ENCODE measurements at places on chromosomes 7 and 10.

DNA sequence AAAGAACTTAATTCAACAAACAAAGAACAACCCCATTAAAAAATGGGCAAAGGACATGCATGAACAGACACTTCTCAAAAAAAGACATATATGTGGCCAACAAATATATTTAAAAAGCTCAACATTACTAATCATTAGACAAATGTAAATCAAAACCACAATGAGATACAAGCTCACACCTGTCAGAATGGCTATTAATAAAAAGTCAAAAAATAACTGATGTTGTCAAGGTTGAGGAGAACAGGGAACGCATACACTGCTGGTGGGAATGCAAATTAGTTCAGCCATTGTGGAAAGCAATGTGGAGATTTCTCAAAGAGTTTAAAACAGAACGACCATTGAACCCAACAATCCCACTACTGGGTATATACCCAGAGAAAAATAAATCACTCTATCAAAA is 19.1 kb downstream of the ZFAND4 start:
- DNase-seq, result no peak

- DNase-seq, result no peak
Measured at GRCh38 chr7:106054971-106055532, 57.1 kb downstream of the SYPL1 start.

DNA sequence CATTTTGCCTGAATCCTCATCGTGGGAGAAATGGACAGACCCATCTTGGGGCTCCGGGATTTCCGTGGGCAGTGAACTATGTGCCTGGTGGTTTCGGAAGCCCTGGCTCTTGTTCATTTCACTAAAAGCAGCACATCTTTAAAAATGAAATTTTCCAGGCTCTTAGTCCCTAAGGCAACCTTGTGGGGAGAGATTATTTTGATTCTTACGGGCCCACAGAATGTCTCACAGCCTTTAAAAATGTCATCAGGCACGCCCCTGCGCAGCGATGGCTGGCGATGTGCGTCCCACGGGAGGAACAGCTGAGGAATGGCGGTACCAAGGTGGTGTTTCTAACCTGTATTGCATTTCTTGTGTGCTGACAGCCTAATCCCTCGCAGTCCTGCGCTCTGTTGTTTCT is 189.7 kb downstream of the CCDC3 start:
- DNase-seq, result no peak

GRCh38 chr7:90593205-90593604 is 2.9 kb upstream of the CDK14 start:
- no peak for DNase-seq

- no peak for DNase-seq
Measured at GRCh38 chr10:19922236-19922963, 106.2 kb downstream of the PLXDC2 start.

GRCh38 chr7:1290026-1290678 is 57.5 kb downstream of the UNCX start:
- DNase-seq, result peak; percentile 1

DNA sequence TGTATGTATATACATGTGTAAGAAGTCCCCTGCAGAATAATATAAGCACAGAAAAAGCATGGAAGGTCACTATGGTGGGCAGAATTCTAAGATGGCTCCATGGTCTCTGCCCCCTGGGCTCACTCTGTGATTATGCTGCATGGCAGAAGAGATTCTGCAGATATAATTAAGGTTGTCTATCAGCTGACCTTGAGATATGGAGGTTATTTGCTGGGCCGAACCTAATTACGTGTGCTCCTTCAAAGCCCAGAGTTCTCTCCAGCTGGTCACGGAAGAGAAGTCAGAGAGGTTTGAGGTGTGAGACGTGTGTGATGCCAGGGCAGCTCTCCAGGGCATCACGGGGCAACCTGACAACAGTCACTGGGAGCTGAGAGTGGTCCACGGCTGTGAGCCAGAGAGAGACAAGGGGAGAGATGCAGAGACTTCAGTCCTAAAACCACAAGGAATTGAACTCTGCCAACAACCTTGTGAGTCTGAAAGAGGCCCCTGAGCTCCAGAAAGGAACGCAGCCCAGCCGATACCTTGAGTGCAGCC is 11.5 kb downstream of the PAPOLB start:
- no peak for DNase-seq

DNA sequence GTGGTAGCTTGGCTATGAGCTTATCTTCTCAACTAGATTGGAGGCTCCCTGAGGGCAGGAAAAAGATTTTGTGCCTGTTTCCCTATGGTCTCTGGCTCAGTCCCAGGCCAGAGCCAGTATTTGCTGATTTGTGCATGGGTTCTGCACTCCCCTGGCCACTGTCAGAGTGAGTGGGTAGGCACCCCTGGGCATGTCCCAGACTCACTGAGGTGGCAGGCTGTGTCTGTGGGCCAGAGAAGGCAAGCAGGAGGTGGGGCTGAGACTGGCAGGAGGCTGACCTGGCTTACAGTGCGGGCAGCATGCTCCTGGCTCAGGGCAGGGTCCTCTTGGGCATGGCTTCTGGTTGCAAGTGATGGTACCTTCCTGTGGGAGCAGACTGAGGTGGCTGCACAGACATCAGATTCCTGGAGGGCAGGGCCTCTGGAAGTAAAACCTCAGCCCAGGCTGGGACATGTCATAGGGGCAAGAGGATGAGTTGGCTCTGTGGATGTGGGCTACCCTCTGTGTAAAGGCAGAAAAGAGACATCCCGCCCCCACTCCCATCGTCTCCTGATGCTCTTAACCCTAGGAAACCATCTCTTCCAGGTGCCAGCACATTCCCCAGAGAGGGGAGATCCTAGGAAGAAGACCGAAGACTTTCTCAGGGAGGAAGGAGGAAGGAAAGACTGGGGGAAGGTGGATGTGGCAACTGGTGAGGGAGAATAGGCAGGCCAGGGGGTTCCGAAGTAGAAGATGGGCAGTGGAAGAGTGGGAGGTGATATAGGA is 4.3 kb downstream of the KCP start:
- no peak for DNase-seq

- DNase-seq, result no peak
Measured at GRCh38 chr10:112404617-112405016, 30.7 kb downstream of the ACSL5 start.

- DNase-seq, result no peak
Measured at GRCh38 chr7:157818701-157819454, 482.1 kb downstream of the DNAJB6 start.

- no peak for DNase-seq
Measured at GRCh38 chr10:121796342-121796741, 131.5 kb downstream of the ATE1 start.

DNA sequence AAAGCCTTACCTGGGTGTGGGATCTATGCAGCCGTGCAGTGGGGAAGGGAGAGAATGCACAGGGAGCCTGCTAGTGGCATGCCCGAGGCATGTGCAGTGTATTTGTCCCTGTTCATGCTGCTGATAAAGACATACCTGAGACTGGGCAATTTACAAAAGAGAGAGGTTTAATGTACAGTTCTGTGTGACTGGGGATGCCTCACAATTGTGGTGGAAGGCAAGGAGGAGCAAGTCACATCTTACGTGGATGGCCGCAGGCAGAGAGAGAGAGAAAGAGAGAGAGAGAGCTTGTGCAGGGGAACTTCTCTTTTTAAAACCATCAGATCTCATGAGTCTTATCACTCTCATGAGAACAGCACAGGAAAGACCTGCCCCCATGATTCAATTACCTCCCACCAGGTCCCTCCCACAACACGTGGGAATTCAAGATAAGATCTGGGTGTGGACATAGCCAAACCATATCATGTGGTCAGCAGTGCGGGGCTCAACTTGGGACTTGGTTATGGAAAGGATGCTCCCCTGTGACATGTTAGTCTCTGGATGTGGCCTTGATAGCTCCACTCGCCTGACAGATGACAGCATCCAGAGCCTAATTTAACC is 128.9 kb downstream of the DOCK1 start:
- DNase-seq, result no peak

GRCh38 chr10:99828464-99828863 is 46.0 kb downstream of the ABCC2 start:
- DNase-seq, result no peak

GRCh38 chr10:5078547-5079180 is 15.6 kb upstream of the AKR1C3 start:
- DNase-seq, result no peak

DNA sequence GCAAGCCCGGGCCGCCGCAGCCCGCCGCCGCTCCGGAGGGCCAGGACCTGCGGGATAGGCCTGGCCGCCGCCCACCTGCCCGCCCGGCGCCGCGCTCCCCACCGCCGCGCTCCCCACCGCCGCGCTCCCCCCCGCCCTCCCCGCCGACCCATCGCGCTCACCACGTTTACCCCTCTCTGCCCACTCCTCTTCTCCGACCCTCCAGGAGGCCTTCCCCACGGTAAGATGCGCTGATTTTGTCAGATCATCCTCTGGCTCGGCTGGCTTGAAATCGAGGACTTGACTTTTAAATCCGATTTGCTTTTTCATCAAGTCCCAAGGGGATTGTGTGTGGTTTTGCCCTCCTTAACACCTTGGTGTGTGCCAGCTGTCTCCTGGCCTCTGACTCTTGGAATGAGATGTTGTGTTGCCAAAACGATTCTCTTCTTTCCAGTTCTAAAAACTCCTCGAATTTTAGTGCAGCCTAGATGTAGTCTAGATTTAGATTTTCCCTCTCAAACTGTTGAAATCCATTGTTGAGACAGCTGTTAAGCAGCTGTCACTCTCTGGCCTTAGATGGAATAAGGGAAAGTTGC is 738 bp downstream of the POM121 start:
- DNase-seq, result no peak

DNA sequence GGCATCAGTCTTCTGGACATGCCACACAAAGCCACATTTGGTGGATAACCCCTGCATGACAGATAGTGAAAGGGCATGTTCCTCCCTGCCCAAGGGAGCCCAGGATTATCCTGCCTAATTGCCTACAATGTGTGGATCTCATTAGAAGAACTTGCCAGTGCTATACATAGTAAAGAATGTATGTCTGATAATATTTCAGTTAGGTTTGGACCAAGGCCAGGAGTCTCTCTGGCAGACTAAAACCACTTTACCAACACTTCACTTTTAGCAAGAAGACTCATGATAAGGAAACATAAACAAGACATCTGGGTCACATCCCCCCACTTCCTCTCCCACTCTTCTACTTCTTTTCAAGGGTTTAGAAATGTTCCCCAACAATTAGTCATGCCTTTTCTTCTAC is 196.7 kb downstream of the MTERF1 start:
- no peak for DNase-seq

DNA sequence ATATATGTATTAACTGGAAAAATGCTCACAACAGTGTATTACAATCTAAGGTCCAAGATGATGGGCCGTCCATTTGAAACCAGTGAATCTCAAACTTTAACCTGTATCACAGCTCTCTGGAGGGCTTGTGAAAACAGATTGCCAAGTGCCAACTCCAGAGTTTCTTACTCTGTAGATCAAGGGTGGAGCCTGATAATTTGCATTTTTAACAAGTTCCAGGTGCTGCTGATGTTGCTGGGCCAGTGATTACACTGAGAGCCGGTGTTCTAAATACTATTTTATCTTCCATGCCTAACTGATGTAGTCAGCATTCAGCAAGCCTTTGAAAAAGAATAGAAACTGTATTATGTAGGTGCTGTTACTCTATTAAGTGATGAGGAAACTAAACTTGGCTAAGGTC is 269.9 kb upstream of the FERD3L start:
- no peak for DNase-seq

DNA sequence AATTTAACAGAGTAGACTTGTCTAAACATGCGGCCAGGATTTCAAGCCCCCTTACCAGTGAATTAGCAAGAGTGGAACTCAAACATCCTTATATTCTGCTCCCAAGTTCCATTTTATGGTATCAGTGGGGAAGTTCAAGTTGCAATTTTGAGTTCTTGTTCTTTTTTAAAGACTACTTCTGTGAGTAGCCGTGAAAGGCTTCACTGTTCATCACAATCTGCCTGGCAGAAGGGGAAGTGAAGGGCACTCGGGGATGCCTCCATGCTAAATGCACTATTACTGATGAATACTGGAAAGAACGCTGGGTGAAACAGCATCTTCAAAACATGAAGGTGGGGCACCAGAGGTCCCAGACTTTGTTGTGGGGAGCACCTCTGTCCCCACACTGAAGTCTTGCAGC is 22.4 kb upstream of the FGL2 start:
- no peak for DNase-seq

- DNase-seq, result no peak
Measured at GRCh38 chr10:71392292-71392691, 4.4 kb upstream of the CDH23 start.

DNA sequence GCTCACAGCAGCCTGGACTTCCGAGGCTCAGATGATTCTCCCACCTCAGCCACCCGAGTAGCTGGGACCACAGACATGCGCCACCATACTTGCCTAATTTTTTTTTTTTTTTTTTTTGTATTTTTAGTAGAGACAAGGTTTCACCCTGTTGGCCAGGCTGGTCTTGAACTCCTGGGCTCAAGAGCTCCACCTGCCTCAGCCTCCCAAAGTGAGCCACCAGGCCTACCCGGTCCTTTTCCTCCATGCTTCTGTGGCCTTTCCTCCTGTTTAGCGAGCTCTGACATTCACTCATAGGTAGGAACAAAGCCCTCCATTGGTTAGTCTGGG is 50.1 kb upstream of the SRPK2 start:
- no peak for DNase-seq

DNA sequence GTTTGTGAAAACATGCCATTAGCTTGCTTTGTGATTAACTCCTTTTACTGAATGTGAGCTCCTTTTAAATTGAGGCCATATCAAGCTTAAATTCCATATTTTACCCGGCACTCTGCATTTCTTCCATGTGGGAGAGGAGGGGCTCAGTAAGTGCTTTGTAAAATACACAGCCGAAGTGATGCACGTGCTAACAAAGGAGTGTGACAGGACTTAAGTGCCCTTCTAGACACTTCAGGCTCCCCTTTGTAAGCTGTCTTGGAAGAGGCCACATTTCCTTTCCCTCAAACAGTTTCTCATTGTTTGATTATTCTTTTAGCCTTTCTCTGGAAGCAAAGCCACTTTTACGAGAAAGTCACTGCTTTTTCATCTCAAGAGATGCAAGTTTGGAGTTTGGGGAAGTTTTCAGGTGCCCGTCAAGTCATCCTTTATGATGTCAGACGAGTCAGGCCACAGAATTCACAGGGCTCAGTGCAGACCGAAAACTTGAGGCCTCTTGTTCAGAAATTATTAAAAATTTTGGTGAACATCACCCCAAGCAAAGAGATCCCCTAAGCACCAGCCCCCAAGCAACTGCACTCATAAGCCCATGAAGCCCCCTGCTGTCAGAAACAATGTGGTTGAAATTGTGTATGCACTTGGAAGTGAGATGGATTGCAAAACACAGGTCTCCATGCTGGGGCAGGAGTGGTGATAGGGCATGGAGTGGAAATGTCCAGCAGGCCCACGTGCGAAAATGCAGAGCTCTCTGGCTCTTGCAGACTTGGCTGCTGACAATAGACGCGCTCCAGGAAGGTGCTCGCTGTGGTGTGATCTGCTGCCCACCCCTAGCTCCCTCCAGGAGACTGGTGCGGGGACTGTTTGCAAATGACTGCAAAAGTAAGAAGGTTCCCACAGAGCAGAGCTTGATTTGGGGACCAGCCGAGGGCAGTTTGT is 11.5 kb downstream of the IKZF1 start:
- DNase-seq, result no peak

GRCh38 chr10:69088801-69089501 is 1.0 kb downstream of the SRGN start:
- no peak for DNase-seq

GRCh38 chr10:3668276-3668965 is 116.6 kb downstream of the KLF6 start:
- DNase-seq, result peak; percentile 27

- no peak for DNase-seq
Measured at GRCh38 chr10:124385627-124386185, 33.0 kb downstream of the OAT start.

Data from stimulated activated CD4-positive, alpha-beta T cell treated with anti-CD3 and anti-CD28 coated beads, TNF-alpha, amount 100 ng/mL, for 48 hours (primary cell).